ENCODE measurements at places on chromosomes 6 and 20.

DNA sequence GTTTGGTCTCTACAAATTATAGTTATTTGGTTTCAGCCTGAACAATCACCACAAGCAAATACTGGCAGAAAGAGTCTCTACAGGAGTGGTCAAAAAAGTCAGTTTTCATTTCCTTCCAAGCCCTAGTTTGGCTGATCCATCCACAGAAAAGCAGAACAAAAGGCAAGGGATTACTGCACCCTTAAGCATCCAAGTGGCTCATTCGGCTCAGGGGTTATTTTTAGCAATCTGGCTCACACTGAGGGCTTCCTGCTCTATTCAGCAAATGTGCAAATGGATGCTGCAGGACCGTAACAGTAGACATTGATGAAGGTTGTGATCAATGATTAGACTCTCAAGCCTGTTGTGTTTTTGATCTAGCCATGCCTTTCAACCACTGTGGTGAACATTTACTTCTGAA, 62.2 kb upstream of the FABP7 start:
- DNase-seq = no peak

GRCh38 chr6:33313709-33314514, at the start of gene TAPBP:
Gene TAPBP (minus strand): TSS chr6:33314078. CDS start chr6:33314041, 37 bp downstream.
- no peak for DNase-seq

DNA sequence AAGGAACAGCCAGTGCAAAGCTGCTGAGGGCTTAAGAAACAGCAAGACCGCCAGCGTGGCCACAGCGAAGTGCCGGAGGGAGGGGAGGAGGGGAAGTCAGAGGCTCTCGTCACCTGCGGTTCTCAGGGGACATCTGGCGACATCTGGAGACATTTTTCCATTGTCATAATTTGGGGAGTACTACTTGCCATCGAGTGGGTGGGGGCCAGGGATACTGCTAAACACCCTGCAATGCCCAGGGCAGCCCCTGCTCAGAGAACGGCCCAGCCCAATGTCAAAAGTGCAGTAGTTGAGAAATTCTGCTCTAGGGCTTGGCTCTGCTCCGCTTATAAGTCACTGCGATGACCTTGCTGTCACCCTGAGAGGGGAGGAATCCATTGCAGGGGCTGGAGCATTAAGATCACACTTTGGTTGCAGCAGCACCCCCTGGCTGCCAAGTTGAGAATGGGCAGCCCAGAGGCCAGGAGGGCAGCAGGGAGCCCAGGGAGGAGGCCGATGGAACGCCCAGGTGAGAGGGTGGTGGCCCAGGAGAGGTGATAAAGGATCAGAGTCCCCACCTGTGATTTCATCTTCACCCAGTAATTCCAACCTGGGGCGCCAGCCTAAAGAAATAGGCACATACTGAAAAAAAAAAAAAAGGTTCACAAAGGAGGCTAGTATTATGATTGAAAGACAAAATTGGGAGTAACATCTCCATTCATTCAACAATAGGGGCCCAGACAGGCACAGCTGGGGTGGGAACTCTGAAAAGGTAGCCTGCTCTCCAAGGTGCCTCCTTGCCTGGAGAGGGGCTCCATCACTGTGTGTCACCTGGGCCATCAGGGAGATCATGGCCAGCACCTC, 218.2 kb downstream of the BMP7 start:
- no peak for DNase-seq

GRCh38 chr6:34585512-34586061, 29.5 kb upstream of the SPDEF start:
- no peak for DNase-seq

DNA sequence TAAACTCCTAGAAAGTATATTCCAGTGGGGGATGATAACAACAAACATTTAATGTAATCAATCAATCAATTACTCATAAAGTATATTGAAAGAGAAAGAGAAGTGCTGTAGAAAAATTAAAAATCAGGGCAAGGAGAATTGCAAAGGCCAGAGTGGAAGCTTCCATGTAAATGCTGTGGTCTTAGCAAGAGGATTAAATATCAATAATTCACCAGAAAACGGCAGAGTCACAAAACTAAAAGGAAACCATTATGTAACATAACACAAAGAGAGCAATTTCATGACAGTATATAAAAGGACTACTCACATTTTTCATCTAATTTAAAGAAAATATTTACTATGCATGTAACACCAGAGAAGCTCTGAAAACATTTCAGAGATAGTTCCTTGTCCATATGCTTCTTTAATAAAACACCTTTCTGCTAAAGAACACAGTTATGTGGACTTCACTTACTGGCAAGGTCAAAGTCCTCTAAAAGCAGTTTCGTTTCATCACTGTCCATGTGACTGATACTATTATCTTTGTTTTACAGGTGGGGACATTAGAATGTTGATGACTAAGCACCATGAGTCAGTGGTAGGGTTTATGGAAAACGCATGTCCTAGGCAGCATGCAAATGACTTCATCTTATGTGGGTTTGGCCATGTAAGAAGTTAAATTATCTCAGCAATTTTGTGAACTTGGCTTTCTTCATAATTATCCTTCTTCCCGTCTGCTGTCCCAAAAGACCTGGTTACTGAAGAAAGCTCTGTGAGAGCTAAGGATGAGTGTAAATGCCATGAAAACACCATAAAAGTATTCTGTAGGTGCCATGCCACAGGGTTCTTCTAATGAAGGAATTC, 185.8 kb upstream of the TENT5A start:
- DNase-seq = no peak

DNA sequence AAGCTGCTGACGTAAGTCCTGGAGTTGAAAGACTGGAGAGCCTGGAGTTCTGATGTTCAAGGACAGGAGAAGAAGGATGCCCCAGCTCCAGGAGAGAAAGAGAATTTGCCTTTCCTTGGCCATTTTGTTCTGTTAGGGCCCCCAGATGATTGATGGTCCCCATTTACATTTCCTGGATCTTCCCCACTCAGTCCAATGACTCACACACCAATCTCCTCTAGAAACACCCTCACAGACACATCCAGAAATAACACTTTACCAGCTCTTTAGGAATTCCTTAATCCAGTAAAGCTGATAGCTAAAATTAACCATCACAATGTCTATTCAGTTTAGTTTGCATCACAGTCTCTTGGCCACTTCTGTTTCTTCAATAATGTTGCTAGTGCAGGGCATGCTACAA, 260.2 kb upstream of the IRAK1BP1 start:
- DNase-seq = no peak

Measured in NCI-H1694 (cell line).